Gastroesophageal sphincter (tissue), 4 donors: ENCODE measurements at places on chromosomes 6 and 20.

DNA sequence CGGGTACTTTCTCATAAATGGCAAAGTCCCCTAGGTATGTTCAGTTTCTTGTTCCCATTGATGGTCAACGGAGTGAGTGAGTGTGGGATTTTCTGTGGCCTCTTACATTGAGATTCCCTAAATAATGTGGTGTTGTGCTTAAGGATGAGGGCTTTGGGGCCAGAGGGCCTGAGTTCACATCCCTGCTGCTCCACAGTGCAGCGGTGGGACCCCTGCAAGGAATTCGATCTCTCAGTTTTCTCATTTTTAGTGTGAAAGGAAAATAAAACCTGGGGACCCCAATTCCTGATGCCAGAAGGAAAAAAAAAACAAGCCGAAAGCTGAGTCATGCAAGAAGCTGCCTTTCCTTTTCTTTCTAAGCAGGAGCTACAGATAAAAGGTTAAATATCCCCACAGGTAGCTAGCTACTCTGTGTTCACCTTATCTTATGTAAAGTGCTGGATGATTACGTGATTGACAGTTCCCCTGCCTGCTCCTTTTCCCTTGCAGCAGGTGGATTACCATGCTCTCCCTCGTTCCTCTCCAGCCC, 120.2 kb upstream of the CLDN20 start:
- ATAC-seq = no peak

GRCh38 chr6:148064406-148065134, 278.1 kb upstream of the SASH1 start:
- ATAC-seq = peak; percentile 28

- ATAC-seq = no peak
Measured at GRCh38 chr6:137819740-137820139, 47.3 kb upstream of the TNFAIP3 start.

DNA sequence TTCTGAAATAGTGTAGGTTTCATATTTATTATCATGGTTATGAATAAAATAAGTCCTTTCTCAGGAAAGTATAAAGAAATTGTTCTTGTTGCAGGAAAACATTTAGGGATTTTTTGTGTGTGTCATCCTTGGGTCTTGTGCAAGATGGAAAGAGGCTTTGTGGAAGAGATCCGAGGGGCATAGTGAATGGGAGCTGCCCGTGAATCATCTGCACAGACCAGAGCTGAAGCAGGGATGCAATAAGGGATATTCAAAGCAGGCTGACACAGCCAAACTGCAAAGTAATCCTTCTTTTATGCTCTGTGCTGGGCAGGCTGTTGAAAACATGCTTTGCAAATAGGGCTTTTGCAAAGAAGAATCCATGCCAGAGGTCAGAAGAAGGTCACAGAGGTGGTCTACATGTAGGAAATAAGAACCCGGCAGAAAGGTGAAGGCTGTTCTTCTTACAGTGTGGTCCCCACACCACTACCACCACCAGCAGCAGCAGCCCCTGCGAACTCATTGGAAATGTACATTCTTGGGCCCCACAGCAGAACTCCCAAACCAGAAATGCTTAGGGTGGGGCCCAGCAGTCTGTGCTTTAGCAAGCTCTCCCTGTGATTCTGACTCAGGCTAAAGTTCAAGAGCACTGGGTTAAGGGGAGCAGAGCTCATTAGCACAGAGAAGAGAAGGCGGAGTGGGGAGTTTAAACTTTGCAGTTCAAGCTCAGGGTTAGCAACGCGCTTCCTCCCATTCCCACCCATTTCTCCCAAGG, 237.6 kb downstream of the QKI start:
- peak; percentile 89 for ATAC-seq

DNA sequence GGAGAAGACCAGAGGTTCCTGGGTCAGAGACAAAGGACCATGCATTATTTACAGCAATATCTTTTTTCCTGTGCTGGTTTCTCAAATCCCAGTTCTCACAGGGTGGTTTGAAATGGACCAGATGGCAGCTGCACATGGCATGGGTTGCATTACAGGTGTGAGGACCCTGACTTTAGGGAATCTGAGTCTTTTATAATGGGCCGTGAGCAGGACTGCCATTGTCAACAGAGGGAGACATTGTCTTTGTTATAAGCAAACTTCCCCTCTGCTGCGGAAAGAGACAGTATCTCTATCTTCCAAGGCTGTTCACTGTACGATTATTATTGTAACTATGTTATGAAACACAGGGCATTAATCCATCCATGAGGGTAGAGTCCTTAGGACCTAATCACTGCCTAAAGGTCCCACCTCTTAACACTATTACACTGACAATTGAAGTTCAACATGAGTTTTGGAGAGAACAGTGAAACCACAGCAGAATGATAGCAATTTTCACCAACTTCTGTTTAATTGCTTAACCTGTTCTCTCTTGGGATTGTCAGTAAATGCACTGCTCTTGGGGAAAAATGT, 156.1 kb upstream of the AGPAT4 start:
- no peak for ATAC-seq

DNA sequence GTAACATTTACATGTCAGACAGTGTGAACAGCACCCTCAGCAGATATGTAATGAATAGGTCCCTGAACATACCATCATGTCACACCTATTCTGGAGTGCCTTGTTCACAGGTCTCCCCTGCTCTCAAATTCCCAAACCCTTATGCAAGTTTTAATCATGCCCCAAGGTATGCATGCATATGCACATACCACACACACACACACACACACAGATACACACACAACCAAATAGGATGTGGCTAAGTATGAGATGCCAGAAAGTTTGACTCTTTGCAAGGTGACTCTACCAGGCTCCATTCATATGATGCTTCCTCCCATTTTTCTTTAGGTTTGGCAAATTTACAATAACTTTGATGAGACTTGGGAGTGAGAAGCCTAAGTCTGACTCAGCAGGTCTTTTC, 243.8 kb upstream of the IRAK1BP1 start:
- no peak for ATAC-seq

GRCh38 chr6:38508286-38508685, 131.4 kb downstream of the BTBD9 start:
- ATAC-seq = no peak

DNA sequence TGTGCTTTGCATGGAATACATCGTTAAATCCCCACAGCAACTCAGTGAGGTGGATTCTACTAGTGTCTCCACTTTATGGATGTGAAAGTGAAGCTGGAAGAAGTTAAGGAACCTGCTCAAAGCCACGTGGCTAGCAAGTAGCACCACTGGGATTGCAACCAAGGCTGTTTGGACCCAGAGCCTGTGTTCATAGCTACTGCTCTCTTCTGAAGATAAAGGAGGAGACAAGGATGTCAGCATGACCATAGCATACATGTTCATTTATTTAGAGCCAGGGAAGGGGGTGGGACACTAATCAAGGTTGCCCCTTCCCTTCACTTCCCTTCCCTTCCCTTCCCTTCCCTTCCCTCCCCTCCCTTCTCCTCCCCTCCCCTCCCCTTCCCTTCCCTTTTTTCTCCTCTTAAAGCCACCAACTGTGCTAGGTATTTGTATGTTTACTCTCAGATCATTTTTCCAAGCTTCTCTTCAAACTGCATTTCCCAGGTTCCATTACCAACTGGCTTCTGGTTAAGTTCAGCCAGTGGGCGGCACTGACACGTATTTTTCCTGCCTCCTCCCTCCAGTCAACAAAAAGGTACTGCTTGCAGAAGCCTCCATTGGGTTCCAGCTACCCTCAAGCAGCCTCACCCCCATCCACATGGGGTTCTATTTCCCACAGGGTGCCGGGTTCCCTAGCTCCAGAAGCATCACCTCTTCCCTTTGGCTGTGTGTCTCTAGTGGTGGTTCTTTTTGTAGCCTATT, 134.9 kb downstream of the BCAS1 start:
- ATAC-seq = no peak

DNA sequence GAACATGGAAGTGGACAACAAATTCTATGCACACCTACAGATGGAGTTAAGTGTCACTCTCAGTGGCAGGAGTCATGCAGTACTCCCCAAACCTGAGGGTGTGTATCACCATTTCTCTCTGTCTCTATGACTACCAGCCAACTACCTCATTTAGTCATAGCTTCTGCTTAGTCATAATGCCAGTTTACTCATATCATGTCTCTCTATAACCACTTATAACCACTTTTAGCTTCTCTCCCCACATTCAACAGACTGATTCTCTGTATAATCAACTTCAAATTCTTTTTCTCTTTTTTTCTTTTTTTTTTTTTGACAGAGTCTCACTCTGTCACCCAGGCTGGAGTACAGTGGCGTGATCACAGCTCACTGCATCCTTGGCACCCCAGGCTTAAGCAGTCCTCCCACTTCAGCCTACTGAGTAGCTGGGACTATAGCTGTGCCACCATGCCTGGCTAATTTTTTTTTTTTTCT, 13.8 kb upstream of the GTF3C6 start:
- no peak for ATAC-seq
